ENCODE measurements at places on chromosomes 2 and 18.

- DNase-seq, result no peak
These were observed 796 bp downstream of the MYO1B start for GRCh38 chr2:191245869-191246531.

DNA sequence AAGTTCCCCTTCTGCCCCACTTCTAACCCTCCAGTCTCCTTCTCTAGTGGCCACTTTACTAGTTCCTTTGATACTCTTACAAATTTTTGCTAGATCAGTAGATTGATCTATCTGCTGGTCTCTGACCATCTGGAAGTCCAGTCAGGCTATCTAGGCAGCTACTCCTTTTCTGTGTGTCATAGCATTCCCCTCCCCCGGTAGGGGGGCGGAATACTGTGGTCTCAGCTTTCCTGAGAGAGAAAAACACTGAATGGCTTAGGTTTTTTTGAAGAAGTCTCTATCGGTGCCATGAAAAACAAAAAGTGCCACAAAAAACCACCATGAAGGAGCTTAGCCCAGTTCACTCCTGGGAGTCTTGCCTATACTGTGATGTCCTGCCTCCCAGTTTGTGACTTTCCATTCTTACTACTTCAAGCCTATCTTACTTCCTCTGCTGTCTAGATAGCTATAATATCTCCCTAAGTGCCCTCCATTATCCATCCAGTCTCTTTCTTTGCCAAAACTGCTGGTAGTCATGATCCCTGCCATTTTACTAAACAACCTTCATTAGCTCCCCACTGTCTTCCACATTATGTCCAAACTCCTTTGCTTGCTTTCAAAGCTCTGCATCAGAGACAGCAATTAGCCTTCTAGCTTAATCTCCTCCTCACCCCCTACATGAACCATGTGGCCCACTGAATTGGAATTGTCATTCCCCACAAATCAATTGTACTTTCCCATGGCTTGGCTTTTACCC is 29.9 kb downstream of the TPGS2 start:
- DNase-seq, result no peak

GRCh38 chr2:39942950-39943349 is 163.9 kb upstream of the THUMPD2 start:
- DNase-seq, result no peak

- no peak for DNase-seq
These were observed 94.0 kb downstream of the AQP4 start for GRCh38 chr18:26771524-26771923.

DNA sequence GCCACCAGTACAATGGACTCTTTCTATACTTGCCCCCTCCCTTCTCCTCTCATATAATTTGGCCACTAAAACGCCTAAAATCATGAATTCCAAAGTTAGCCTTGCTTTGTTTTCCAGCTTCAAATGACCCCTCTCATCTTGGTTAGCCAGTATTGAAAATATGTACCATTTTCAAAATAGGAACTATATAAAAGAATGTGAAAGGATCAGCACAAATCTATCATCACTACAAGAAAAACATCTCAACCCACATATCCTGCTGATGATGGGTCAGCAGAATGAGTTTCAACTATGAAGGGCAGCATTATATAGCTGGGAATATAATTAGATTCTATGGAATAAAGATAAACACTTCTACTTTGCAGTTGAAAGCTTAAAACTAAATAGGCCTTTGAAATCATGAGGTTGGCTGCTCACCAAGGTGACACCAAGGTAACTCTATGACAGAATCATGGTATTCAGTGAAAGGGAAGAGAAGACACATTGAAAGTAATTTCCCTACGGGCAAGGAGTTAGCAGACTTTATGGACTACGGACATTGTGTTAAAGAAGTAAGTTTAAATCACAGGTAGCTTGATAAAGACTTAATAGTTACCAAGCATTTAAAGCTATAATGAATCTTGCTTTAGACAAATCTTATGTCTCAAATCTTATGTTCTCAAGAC is 873.0 kb downstream of the CPS1 start:
- DNase-seq, result no peak

All from brain pericyte (primary cell).